ENCODE measurements at places on chromosomes 3 and 15.
A peak's percentile ranks its signal among the peaks of the same experiment; 100 is the strongest.

DNA sequence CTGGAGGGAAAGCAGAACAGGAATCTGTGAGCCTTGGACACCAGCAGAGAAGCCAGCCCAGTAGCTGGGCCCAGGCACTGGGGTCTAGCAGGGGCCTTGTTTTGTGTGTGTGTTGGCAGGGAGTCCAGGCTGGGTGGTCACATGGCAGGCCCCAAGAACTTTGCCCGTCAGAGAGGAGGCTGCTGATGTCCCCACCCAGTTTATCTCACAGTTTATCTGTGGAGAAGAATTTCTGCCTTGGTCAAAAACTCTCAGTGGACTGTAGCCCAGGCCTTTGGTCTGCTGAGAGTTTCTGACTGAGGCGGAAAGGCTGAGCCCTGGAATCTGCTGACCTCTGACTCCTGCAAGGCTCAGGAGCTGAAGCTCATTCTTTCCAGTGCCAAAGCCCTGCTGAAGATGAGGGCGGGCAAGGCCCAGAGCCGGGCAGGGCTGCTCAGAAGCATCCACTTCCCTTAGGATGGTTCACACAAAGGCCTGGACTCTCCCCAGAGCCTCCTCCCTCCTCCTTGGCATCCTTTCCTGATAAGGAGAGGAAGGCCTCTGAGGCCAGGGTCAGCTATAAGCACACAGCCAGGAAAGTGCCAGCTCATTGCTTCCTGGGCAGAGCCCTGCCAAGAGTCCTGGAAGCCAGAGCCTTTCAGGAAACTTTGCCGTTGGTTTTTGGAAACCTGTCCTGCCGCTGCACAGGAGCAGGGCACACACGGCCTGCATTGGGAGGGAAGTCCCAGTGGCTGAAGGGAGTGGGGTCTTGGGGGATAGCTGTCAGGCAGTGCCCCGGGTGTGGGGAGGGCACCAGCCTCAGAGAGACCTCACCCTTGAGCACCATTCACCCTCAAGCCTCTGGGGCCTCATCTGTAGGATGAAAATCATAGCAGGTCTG is 37.2 kb upstream of the SLCO2A1 start:
- no peak for DNase-seq

- no peak for DNase-seq
These were observed 74.9 kb upstream of the XCR1 start for GRCh38 chr3:46102059-46102779.

DNA sequence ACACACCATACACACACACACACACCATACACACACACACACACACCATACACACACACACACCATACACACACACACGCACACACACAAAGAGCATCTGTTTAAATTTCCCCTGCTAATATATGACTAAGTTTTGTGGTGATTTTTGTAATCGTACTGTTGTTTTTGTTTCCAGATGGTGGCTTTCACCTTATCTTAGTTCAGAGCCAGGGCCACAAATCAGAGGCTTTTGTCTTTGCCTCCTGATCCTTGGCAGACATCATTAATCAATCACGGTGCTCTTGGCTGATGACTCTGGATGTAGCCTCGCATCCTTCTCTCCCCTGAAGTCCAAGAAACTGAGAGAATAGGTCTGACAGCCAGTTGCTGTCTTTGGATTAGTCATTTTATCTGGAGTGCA is 52.1 kb downstream of the EDEM1 start:
- DNase-seq = no peak

GRCh38 chr15:35850284-35850683 is 304.3 kb upstream of the DPH6 start:
- DNase-seq = no peak

DNA sequence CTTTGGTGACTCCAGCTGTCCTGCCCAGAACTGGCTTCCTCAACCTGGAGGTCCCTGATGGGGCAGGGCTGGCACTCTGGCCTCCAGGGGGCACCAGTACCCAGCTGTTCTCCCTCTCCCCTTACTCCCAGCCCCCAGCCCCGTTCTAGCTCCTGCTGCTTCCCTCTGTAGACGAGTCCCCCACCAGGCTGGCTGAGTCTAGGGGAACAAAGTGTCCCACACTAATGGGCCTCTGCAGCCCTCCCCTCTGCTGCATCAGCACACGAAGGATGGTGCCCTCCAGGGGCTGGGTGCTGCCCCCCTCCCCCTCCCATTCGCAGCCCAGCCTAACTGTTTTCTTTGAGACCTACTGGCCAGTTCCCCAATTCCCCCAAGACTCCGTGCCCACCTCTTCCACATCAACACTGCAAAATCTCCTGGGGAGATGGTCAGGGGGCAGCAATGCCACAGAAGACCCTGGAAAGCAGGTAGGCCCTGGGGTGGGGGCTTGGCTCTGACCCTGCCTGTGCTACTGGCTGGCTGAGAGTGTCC is 4.2 kb downstream of the RHCG start:
- DNase-seq = no peak

DNA sequence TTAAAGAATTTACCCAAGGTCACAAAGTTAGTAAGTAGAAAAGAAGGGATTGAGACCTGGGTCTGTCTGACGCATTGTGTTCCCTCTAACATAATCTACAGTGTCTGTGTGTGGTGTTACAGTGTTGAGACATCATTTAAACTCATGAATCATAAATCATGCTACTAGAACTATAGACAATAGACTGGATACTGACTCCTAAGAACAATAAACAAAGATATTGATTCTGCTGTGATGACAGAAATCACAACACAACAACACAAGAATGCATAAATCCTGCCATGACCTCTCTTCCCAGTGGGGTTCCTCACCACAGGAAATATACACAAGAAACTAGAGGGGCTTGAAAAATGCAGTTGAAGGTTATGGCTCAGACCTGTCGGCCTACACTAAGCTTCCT is 44.3 kb downstream of the TRIM69 start:
- DNase-seq = no peak

DNA sequence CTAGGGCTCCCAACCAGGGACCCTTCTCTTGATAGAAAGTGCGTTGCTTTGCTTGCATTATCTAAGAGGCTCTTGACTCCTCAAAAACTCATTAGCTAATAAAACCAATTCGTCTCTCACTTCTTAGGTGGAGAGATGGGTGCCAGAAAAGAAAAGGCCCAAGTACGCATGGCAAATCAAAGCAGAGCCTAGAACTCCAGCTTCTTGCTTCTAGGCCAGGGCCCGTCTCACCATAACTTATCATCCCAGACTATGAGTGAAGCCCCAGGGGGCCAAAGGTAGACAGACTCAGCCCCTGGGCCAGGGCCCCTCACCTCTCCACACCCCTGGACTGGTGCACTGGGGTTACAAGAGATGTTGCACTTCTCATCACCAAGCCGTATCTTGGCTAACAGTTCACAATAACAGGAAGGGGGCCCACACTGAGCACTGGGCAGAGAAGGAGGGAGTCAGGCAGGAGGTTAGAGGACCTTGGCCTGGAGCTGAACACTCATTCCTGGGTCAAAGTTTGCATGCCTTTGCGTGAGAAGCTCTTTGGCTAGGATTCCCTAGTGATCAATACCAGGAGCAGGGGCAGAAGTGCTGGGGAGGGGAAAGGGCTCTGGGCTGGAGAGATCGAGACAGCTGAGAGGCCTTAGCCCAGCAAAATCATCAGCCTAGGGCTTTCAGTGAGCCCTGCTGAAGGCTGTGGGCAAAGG is 5.4 kb upstream of the CYP1A1 start:
- no peak for DNase-seq

DNA sequence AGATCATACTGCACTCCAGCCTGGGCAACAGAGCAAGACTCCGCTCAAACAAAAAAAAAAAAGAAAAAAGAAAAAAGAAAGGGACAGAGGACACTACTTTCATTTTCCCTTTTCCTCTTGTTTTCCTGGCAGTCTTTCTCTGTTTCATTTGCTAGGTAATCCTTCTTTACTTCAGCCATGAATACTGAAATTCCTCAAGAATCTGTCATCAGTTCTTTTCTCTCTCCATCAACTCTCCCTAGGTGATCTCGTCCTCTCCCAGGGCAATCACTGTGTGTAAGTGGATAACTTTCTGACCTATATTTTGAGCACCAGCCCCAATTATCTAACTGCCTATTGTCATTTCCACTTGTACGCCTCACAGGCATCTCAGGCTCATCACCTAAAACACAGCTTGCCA is 51.5 kb downstream of the TTC23 start:
- DNase-seq = no peak

DNA sequence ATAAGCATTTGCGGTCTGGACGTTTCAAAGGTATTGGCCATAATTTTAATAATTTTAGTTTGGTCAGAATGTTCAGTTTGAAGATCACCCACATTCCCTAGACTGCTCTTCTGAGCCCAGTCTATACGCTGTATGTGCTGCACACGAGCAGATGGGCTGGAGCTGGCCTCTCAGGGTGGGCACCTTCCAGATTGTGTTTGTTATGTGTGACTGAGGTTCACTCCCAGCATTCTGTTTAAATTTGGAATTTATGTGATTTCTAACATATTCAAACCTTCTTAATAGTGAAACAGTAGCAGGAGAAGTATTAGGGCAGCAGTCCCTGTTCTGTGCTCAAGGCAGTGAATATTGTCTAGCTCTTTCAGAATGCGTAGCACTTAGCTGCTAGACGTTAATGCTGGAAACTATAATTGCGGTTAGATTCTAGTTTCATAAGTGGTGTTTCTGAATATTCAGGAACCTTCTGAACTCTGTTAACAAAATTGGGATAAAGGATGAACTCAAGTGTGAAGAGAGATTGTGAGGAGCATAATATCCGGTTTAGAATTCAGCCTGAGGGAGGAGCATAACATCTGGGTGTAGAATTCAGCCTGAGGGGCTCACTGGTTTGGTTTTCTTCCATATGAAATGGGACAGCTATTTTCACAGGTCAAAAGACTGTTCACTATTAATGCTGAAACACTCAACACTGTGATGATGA is 68.6 kb upstream of the RPL35A start:
- no peak for DNase-seq

- peak; percentile 63 for DNase-seq
These were observed 16.1 kb upstream of the SEMA4B start for GRCh38 chr15:90184786-90185704.

- no peak for DNase-seq
These were observed 428.8 kb upstream of the TBL1XR1 start for GRCh38 chr3:177626045-177626444.

GRCh38 chr15:65869954-65870871 is 922 bp downstream of the RAB11A start:
- DNase-seq = peak; percentile 12

DNA sequence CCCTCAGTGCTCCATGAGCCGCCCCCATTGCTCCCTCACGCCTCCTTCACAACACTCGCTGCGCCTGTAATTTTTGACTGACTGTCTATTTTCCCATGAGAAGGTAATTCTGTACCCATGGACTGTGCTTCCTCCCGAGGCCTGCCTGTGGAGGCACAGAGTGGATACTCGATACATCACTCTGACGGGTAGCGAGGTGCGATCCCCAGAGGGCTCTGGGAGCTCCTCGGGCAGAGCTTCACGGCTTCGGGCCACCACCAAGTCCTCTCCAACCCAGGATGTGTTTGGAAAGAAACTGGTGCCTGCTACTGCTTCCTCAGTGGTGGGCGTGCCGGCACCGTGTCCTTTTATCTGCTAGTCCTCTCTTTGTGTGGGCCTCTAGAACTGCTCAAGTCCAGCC is 108.6 kb upstream of the DLG1 start:
- DNase-seq = no peak

DNA sequence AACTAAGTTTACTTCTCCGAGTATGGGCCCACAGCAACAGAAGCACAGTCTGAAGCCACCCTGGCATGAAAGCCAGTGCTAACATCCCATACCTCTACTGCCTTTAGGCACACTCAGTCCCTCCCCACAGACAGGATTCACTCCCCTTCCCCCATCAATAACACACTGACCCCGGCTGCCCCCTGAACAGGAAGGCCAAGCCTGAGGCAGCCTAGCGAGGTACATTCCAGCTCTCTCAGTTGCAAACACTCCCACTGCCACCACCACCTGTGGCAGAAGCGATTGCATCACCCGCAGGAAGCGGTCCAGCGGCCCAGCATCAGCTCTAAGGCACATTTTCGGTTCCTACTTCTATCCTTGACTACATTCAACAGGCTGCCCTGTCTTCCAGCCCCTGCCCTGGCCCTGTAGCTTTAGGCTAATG is 7.0 kb upstream of the BMF start:
- no peak for DNase-seq

DNA sequence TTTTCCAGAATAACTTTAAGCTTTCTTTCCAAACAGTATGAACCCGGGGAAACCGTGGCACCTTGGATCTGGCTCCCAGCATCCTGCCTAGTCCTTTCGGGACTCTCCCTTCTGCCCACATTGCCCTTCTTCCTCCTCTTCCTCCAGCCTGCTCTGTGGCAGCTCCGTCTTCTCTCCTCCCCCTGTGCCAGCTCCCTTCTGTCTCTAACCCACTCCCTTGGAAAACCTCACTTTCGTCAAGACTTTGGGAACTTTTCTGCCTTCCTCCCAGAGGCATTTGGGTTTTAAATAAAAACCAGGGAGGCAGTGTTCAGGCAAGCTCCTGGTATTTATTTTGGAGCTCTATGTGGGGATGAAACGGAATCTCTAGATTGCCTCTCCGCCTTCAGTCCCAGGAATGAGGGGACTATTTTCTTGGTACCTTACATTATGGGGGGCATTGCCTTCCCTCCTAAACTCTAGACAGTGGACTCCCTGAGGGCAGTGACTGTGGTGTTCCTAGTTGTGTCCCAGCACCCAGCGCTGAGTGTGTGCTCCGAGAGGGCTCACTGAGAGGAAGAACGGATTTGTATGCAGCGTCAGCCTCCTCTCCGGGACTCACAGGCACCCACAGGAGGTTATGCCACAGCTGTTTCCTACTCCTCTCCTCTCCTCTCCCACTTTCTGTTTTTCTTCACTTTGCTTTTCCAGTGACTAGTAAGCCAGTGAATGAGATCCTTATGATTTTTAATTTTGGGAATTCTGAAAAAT is 105.4 kb upstream of the MRPS22 start:
- DNase-seq = no peak

DNA sequence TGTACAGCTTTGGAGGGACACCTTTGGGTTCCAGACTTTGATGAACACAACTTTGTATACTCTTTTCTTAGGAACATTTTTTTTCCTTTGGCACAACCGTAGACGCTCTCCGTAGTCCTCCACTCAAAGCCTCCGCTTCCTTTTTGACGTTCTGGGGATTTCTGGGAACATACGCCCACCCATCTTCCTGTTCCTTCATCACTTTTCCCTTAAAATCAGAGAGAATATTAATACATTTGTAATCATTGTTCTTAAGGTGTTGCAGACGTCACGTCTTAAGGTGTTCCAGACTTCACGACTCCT is 405 bp upstream of the SPG21 start:
- no peak for DNase-seq

DNA sequence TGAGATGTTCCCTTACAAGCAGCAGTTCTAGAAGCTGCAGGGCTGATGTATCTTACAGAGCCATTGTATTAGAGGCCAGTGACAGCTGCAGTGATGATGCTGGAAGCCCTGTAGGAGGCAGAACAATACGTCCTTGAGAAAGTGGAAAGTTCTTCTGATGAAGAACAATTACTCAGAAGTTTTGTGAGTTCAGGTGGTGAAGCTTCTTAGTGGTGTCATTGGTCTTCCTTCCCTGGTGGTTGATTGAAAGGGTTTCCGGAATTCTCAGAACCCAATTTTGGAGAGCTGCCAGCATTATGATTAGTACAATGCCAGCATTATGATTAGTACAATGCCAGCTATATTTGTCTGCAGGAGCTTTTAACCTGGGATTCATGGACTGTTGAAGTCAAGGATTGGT is 356.4 kb downstream of the MFSD1 start:
- DNase-seq = no peak

Measured in central memory CD4-positive, alpha-beta T cell (primary cell).